Cardiac septum (tissue), 1 donor: ENCODE measurements at places on chromosomes 11 and 22.

- DNase-seq = no peak
Measured at GRCh38 chr11:10329356-10329755, 24.5 kb downstream of the ADM start.

DNA sequence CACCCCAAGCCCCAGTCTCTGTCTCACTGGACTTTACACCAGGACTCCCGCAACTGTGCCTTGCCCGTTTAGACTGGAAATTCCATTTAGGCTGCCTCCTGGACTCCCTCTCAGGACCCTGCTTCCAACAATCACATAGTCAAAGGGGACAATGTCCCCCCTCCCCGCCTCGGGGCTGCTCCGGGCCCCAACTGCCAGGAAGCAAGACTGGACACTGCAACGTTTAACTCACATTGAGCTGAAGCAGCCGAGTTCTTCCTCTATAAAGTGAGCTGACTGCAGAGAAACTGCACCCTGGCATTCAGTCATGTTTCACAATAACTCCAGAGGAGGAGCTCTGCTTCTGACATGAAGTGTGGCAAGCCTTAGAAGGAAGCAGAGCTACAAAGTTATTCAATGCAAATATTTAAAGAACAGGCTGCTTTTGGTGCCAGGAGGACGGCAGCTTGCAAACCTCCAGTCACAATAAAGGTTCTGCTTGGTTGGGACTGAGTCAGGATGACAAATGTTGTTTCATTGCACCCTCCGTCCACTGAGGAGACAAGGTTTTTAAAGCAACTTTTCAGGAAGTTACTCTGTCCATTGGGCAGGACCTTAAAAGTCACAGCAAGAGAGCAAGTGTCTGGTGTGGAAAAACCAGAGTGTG is 19.9 kb downstream of the PACSIN2 start:
- DNase-seq = peak; percentile 79

GRCh38 chr22:37986371-37986770 is 2.0 kb upstream of the SOX10 start:
- no peak for DNase-seq

GRCh38 chr11:57340039-57340615 is 2.0 kb downstream of the P2RX3 start:
- DNase-seq = peak; percentile 24

GRCh38 chr11:125871391-125872137 is 15.9 kb upstream of the HYLS1 start:
- DNase-seq = no peak

DNA sequence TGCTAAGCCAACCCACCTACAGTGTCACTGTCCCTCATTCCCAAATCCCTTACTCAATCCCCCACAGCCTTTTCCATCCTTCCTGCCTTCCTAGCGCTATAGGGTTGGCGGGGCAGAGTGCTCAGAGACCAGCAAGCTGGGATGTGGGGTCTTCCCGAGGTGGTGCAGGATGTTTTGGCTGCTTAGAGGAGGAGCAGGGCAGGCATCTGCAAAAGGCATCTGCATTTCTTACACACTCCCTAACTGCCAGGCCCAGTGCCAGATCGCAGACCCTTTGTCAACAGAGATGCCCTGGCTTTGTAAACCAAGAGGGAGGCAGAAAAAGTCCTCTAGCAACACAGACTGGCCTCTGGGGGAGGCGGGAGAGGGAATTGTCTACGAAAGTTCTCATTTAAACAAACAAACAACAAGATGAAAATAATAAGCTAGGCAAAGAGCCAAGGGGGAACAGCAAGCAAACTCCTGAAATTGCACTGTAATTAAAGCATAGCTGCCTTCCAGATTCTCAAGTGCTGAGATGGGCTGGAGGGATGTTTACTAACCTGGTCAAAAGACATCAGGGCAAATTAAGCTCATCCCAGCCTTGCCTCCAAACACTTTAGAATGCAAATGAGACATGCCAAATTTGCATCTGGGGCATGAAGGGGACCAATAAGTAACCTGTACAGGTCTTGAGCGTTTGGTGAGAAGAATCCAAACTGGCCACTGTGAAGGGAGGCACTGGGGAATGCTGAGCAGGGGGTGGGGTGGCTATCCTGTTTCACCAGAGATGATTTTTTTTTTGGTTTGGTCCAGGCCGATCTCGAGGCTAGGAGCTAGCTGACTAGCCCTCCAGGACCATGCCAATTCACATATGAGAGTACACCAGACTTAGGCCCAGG is 38.1 kb upstream of the ADA2 start:
- DNase-seq = no peak

DNA sequence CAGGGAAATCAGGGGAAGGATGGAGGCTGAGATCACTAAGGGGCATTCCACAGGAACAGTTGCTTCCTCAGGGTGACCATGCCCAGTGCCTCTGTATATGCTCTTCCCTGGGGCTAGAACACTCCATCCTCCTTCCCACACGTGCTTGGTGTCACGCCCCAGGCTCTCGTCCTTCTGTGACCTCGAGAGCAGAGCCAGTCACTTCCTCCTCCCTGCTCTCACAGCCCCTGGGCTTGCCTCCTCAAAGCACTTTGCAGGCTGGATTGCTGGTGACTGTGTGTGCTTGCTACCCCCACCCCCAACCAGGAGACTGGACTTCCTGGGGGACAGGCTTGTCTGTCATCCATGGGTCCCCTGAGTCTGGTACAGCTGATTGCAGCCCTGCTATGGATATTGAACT is 56.5 kb upstream of the AMPD3 start:
- DNase-seq = no peak

DNA sequence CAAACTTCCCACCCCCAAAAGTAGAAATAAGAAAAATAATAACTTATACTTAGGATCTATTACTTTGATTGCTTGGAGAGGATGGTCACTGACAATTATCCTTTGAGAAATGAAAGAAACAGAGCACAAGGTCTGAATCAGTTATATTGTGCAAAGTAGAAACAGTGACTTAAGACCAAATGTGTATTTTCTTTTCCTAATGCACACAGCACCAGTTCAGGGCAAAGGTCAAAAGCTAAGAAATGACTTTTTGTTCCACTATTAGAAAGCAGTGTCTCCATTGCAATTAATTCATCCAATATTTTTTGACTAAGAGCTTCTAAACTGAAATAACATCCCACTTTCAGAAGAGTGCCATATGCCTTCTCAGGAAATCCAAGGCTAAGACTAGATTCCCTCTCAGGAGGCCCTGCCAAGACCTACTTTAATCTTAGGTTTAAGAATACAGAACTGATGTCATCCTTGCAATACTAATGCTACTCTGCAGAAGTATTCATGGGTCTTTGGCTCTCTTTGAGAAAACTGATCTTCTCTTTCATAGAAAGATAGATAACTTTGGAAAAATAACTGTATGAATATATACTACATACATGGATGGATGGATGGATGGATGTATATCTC is 147.0 kb downstream of the APOL5 start:
- DNase-seq = no peak

GRCh38 chr11:120877746-120878365 is 146.0 kb upstream of the TBCEL start:
- no peak for DNase-seq
